Bronchial epithelial cell (primary cell): ENCODE measurements at places on chromosomes 6 and 20.

DNA sequence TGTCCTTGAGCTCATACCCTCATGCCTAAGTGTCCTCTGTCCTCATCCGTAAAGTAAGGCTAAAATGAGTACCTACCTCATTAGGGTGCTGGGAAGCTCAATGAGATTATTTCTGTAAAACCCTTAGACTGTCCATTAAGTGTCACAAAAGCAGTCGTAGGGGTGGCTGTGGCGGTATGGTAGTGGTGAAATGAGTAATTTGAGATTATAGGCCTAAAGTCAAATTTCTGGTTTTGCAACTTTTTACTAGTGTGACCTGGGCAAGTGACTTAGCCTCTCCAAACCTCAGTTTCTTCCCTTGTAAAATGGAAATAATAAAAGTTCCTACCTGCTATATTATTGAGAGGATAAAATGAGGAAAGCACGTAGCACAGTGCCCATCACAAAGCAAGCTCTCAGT lies 148.2 kb upstream of the AKAP12 start:
- DNase-seq: peak; percentile 38

DNA sequence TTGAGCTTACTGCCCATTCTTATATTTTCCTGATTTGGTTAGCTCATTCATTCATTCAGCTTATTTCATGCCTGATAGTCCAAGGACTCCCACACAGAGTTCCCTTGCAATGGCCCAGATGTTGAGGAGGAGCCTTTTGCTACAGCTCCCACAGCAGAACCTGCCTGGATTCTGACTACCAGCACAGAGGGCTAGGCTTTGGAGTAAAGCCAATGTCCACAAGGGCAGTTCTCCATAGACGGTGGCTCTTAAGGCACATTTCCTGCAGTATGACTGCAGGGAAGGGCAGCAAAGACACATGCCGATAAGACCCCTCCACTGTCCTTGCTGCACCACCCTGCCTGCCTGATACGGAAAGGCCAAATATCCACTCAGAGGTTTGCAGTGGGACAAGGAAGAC lies 112.3 kb upstream of the SYNDIG1 start:
- no peak for DNase-seq

- no peak for DNase-seq
Observed at GRCh38 chr6:25862199-25862598, 11.8 kb downstream of the SLC17A3 start.

GRCh38 chr6:11978169-11978987 lies 33.7 kb upstream of the HIVEP1 start:
- DNase-seq: no peak

DNA sequence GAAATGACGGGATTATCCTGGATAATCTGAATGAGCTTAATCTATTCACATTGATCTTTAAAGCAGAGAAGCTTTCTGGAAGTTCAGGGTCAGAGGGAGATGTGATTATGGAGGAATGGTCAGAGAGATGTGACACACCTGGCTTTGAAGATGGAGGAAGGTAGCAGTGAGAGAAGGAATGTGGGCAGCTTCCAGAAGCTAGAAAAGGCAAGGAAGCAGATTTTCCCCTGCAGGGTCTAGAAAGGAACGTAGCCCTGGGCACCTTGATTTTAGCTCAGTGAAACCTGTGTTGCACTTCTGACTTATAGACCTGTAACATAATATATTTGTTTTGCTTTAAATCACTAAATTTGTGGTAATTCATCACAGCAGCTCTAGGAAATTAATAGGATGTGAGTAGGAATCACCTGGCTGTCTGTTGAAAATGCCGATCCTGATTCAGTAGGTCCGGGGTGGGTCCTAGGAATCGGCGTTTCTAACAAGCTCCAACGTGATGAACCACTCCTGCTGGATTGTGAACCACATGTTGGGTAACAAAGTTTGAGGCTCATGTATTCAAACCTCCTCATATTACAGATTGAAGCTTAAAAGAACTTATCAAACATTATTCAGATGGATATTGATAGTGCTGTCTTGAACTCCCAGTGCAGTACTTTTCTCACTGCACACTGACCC lies 157.0 kb downstream of the GJA1 start:
- peak; percentile 59 for DNase-seq

DNA sequence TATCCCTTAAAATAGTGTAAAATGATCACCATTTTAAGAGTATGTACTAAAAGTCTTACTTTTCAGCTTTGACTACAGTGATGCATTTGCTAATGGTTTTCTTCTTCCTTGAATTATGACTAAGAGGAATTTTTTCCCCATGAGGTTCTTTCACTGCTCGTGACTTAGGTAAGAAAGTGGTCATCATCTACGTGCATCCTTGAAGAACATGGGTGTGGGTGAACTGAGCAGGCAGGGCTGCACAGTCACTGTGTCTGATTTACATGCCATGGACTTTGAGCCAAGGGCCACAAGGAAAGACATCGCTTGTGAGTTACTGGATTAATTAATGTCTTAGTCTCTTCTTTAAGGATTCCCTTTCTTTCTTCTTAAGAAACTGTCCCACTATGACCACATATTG lies 33.3 kb downstream of the NQO2 start:
- DNase-seq: peak; percentile 73

DNA sequence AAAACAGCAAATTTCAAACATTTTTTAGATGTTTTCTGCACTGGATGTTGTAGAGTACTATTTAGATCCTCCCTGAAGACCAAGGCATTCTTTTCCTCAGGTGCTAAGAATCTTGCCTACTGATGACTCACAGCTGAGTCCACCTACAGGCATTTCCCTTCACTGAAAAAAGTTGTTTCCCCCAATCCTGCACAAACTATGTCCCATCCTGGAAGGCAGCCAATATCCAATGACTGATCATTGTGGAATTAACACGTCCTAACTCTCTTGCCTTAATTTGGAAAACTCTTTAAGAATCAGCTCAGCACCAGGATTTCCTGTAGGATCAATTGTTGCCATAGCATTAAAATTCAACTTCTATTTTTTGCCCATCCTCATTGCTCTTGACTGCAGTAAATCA lies 268.4 kb upstream of the IRAK1BP1 start:
- peak; percentile 100 for DNase-seq
